ENCODE measurements at places on chromosomes 2 and 18. TPM values are rescaled to one million over a fixed set of nuclear protein-coding genes. Genes with fewer than 3 reads are reported as not detected.

Gene ALPP
- total RNA-seq: 0.15 TPM

Gene TMEM200C
- total RNA-seq: 4.7 TPM

Gene FSHR
- total RNA-seq: not detected

Gene MAB21L4
- not detected for total RNA-seq

Gene G6PC2
- not detected for total RNA-seq

Gene USP14
- 15.7 TPM for total RNA-seq

DNA sequence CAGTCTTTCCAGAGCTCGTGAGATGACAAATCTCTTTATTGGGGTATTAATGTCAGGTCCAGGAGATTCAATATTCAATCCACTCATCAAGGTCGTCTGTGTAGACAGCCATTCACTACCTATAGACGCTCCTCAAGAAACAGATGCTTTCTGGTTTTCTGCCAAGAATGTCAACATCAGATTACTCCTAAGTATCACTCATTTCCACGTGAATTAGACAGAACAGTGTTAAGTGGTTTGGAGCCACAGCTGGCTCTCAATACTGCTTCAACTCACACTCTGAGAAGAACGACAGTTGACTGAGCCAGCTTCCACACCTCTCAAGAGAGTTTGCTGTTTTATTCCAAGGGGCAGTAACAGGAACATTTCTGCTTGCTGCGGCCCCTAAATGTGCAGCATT, 113.5 kb upstream of the NEDD4L start:
- DNase-seq: no peak

DNA sequence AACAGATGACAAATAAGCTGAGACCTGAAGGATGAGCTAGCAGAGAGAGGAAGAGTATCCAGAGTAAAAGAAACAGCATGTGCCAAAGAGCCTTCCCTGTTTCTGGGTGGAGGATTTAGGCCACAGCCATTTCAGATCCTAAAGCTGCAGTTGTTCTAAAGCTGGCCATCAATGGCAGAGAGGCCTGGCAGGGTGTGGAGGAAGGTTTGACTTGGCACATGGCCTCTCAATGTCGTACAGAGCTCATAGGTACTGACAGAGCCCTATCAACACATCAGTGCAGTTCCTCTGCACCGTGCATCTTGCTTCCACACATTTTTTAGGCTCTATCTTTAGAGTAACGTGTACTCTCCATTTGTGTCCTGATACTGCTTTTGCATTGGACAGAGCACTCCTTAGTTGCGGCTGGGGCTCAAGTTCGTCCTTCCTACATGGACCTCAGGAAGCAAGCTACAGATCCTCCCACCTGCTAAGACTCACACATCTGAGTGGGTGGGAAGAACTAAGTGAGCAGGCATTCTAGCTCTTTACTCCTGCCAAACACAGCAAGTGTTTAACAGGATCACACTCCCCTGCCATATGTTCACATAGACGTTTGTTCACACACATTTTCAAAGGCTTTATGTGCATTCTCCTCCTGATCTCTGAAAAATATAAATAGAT, 3.0 kb upstream of the CHMP3 start:
- DNase-seq: no peak

DNA sequence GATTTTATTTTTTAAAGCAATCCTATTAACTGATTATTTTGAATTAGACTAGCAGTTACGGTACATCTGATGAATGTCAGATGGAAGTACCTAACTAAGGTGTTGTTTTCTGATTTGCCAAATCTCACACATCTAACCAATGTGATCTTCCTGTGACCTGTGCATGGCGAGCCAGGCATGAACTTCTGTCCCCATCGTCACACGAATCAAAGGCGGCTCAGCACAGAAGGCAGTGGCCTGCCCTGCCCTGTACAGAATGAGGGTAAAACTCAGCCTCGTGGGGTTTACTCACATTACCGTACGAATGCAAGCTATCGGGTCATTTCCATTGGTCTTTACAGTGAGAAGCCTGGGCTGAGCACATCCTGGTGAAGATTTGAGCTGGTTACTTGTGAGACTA, 87.3 kb downstream of the WDSUB1 start:
- no peak for DNase-seq

GRCh38 chr2:101305035-101305434, 3.5 kb downstream of the RNF149 start:
- no peak for DNase-seq

GRCh38 chr2:44965684-44966083, 24.2 kb downstream of the SIX3 start:
- no peak for DNase-seq

DNA sequence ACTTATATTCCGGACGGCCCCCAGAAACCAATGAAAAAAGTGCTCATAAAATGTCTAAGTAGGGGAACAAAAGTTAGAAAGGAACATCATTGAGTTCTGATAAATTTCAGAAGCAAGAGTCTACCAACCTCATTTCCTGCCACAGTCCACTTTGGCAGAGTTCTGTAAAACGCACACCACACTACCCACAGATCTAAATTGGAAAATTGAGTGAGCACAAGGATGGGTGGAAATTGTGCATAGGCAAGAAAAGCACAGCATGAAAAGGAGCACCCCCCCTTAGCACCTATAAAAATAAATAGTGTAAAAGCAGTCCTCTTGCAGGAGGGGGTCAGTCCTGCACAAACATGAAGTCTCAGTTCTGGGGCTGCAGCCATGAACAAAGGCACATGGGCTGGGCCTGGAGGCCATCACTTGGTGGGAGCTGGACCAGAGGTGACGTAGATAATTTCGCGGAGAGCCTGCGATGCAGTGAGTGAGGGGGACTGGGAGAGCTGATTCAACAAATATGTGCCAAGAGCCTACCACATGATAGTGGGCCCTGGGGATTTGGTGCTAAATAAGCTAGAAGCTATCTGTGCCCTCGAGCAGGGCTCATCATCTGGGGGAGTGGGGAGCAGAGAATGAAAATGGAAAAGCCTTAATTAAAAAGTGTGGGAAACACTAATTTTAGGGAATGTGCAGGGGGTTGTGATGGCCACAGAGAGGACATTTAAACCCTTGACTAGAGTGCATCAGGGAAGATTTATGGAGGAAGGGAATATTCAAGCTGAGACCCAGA, 48.9 kb upstream of the SPP2 start:
- DNase-seq: no peak

GRCh38 chr2:96923810-96924774, 54.2 kb upstream of the SEMA4C start:
- DNase-seq: no peak

GRCh38 chr2:170362871-170363631, 185.1 kb downstream of the MYO3B start:
- DNase-seq: no peak

DNA sequence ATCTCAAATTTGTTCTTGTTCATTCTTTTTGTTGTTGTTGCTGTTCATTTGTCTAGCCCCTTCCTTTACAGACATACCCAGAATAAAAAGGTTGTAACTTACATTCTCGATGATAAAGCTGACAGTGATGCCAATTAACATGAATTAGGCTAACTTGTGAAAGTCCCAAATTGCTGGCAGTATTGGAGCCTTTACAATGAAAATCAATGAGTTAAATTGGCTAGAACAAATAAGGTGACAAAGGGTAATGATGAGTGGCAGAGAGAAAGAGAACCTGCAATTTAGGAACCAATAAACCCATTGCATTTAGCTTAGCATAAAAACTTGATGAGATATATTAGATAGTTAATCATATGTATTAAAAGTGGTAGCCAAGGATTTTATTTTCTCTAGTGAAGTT, 521.0 kb downstream of the ADCYAP1 start:
- DNase-seq: no peak

- DNase-seq: peak; percentile 64
These were observed 3.7 kb upstream of the CRIM1 start for GRCh38 chr2:36351736-36352349.

DNA sequence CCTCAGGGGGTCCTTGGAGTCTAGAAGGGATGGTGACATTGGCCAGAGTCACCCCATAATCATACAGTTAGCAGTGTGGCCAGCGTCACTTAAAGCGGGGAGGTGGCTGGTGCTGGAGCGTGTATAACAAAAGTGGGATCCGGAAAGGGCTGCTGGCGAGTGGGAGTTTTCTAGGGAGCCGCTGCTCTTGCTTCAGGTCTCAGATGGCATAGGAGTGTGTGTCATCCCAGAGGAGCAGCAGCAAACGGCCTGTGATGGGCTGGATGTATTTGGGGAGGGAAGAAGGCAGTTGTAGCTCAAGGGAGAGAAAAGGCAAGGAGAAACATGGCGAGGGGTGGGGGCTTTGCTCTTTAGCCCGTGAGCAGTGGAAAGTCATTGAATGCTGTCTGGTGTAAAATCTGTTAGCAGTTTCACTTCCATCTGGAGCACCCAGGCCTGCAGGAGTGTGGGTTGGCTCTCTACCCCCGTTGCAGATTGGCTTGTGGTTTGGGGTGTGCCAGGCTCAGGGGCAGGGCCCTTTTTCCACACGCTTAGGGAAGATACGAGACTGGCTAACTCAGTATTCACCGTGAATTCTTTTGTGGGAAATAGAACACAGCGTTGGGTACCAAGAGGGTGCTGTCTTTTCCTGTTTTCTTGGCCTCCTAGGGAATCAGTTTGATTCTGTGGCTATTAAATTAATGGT, 120.5 kb downstream of the AGAP1 start:
- no peak for DNase-seq

GRCh38 chr2:199833525-199833924, 17.5 kb downstream of the FTCDNL1 start:
- no peak for DNase-seq

DNA sequence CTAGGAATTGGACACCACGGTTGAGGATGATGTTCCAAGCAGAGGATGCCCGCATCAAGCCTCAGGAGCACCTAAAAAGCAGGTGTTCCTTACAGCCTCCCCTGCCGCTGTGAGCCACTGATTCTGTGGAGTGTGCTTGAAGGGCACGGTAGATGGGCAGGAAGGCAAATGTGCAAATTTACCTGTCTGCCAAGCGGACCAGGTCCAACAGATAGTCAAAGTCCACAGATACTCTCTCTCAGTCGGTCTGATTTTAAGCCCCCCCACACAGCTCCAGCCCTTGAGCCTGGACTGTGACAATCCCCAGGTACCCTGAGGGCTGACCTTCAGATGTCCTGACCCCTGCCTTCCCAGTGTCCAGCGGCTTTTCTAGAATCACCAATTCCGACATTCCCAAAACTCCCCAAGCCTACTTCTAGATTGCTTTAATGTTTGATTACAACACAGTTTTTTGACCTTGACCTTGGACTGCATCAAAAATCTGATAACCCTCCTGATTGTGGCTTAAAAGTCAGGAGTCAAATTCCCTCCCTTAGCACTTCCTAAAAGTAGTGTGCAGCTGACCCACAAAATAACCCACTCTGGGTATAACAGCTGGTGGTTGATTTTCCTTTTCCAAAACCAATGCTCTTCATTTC, 208.8 kb upstream of the NCKAP5 start:
- no peak for DNase-seq

GRCh38 chr2:112841295-112842044, 4.9 kb upstream of the IL1B start:
- no peak for DNase-seq
